Endothelial cell (in vitro differentiated cells): ENCODE measurements at places on chromosomes 4 and X. TPM values are rescaled to one million over a fixed set of nuclear protein-coding genes. Genes with fewer than 3 reads are reported as not detected.
A peak's percentile ranks its signal among the peaks of the same experiment; 100 is the strongest.

GRCh38 chr4:173212379-173212778, 43.8 kb downstream of the GALNT7 start:
- peaks cover 4% of the 10 kb centered on the region for H3K36me3 ChIP-seq
- no peak overlapping the region for H3K4me3 ChIP-seq
- DNase-seq: no peak
- peaks cover 29% of the 10 kb centered on the region for H3K4me1 ChIP-seq

GRCh38 chr4:164402554-164402953, 351.4 kb upstream of the SMIM31 start:
- DNase-seq: no peak
- H3K27me3 ChIP-seq: no peaks in the 10 kb centered on the region
- H3K4me1 ChIP-seq: no peaks in the 10 kb centered on the region
- H3K36me3 ChIP-seq: no peaks in the 10 kb centered on the region
- no peak overlapping the region for H3K27ac ChIP-seq

GRCh38 chr4:2835978-2836377, 7.7 kb upstream of the ADD1 start:
- no peak overlapping the region for H3K27ac ChIP-seq
- peaks cover 5% of the 10 kb centered on the region for H3K4me1 ChIP-seq
- no peak overlapping the region for H3K4me3 ChIP-seq
- no peak for DNase-seq
- peaks cover 31% of the 10 kb centered on the region for H3K36me3 ChIP-seq

DNA sequence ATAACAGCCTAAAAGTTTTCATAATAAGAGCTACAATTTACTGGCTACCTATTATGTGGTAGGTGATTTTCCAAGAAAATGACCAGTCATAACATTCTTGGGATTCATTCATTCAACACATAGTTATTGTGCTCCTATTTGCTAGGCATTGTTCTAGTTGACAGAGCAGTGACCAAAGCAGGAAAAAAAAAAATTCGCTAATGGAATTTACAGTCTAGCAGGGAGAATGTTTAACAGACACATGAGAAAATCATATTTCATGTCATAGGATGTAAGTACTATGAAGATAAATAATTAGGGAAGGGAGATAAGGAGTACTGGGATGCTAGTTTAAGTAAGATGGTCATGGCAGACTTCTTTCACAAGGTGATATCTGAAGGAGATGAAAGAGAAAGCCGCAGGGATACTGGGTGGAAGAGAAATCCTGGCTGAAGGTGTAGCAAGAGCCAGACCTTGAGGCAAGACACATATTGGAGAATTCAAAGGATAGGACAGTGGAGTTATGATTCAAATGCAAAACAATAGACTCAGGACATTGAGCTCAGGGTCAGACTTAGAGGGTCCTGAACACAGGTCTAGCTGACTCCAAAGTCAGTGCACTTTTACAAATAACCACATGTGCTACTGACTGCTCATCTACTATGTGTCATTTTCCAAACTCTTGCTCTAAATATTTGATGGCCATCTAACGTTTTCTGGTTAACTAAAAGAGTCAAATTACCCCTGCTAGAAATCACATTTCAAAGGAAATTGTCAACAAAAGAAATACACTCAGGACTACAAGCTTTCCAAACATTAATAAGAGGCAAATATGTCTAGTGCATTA, 20.4 kb downstream of the SPCS3 start:
- DNase-seq: no peak
- H3K27me3 ChIP-seq: peaks cover 3% of the 10 kb centered on the region
- no peak overlapping the region for H3K4me3 ChIP-seq
- peaks cover 19% of the 10 kb centered on the region for H3K36me3 ChIP-seq
- H3K27ac ChIP-seq: peak overlapping the region; percentile 57

- H3K36me3 ChIP-seq: no peaks in the 10 kb centered on the region
- H3K27me3 ChIP-seq: peaks cover 2% of the 10 kb centered on the region
- no peak overlapping the region for H3K27ac ChIP-seq
- no peak for DNase-seq
Measured at GRCh38 chr4:139142087-139142486, 34.9 kb downstream of the ELF2 start.

DNA sequence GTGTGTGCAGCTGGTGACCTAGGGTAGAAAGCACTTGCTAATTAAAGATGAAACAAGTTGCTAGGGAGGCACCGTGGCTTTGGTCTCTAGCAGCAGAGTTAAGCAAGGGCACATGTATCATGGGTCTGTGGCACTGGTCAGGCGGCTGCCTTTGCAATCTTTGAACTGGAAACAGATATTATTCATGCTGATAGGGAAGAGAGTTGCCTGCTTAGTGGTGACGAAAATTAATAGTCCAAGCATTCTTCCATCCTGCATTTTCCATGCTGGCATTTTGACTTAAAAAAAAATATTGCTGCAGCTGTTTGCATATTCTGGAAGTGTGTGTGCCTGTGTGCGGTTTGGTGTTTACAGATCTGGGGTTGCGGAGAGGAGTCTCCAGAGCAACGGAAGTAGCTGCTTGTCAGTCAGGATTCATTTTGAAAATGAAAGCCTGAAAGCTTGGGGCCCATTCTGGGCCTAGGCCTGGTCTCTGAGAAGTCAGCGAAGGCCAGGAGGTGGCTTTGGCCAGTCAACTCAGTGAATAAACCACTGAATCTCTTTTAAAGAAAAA, 2.3 kb upstream of the SOWAHD start:
- no peaks in the 10 kb centered on the region for H3K36me3 ChIP-seq
- H3K27ac ChIP-seq: no peak overlapping the region
- H3K27me3 ChIP-seq: peaks cover 1% of the 10 kb centered on the region

GRCh38 chr4:16807355-16807754, 91.1 kb downstream of the LDB2 start:
- no peaks in the 10 kb centered on the region for H3K27me3 ChIP-seq
- no peak for DNase-seq
- peaks cover 47% of the 10 kb centered on the region for H3K36me3 ChIP-seq

GRCh38 chr4:183448436-183448835, 4.0 kb downstream of the CDKN2AIP start:
- H3K27ac ChIP-seq: peak overlapping the region; percentile 39
- no peak overlapping the region for H3K4me3 ChIP-seq
- peaks cover 26% of the 10 kb centered on the region for H3K36me3 ChIP-seq
- H3K27me3 ChIP-seq: peaks cover 7% of the 10 kb centered on the region
- no peak for DNase-seq
- peaks cover 30% of the 10 kb centered on the region for H3K4me1 ChIP-seq

DNA sequence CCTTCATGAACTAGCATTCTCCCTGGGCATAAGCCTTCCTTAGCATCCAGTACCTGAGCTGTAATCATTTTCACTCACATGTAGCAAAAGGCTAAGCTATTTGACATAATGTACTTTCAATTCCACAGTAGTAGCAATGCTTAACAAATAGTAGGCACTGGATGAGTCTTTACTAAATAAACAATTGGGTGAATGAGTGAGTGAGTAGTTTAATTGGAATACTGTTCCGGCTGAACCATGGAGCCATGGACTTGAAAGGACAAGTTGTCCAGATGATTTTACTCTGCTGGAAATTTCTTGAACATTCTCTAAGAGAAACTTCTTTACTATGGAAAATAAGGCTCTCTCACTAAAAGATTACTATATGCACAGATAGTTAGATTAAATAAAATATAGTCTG, 159.3 kb downstream of the FAM47B start:
- no peaks in the 10 kb centered on the region for H3K27me3 ChIP-seq
- H3K4me3 ChIP-seq: no peak overlapping the region
- no peaks in the 10 kb centered on the region for H3K36me3 ChIP-seq
- H3K27ac ChIP-seq: no peak overlapping the region
- DNase-seq: no peak

GRCh38 chr4:173943547-173943946, 339.9 kb downstream of the FBXO8 start:
- no peak overlapping the region for H3K27ac ChIP-seq
- H3K4me1 ChIP-seq: no peaks in the 10 kb centered on the region
- no peak for DNase-seq
- no peaks in the 10 kb centered on the region for H3K27me3 ChIP-seq

- no peaks in the 10 kb centered on the region for H3K4me1 ChIP-seq
- H3K36me3 ChIP-seq: no peaks in the 10 kb centered on the region
- H3K27ac ChIP-seq: no peak overlapping the region
- no peak overlapping the region for H3K4me3 ChIP-seq
- no peak for DNase-seq
Measured at GRCh38 chr4:160316036-160316435, 1213.2 kb downstream of the RAPGEF2 start.

DNA sequence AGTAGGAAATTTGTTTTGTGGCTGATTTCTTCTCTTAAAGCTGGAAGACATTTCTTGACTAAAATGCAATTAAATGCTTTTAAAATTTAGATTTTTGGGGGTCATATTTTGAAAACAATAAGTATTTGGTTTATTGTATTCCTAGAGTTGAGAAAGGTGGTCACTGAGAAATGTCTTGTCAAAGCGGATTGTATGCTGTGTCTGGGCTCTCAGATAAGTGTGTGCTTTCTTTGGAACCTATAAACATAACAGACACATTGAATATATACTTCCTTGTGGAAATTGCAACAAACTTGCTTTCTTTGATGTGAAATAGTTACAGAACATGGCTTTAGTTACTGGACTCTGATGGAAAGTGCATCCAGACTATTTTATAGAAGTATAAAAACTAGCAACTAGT, 75.4 kb downstream of the AFF1 start:
- peak overlapping the region; percentile 95 for H3K27ac ChIP-seq
- H3K27me3 ChIP-seq: peaks cover 10% of the 10 kb centered on the region
- H3K4me3 ChIP-seq: peak overlapping the region; percentile 90
- H3K36me3 ChIP-seq: peaks cover 12% of the 10 kb centered on the region
- DNase-seq: no peak

- DNase-seq: no peak
- H3K4me3 ChIP-seq: no peak overlapping the region
- no peaks in the 10 kb centered on the region for H3K27me3 ChIP-seq
Measured at GRCh38 chr4:146330392-146330791, 116.1 kb downstream of the REELD1 start.

DNA sequence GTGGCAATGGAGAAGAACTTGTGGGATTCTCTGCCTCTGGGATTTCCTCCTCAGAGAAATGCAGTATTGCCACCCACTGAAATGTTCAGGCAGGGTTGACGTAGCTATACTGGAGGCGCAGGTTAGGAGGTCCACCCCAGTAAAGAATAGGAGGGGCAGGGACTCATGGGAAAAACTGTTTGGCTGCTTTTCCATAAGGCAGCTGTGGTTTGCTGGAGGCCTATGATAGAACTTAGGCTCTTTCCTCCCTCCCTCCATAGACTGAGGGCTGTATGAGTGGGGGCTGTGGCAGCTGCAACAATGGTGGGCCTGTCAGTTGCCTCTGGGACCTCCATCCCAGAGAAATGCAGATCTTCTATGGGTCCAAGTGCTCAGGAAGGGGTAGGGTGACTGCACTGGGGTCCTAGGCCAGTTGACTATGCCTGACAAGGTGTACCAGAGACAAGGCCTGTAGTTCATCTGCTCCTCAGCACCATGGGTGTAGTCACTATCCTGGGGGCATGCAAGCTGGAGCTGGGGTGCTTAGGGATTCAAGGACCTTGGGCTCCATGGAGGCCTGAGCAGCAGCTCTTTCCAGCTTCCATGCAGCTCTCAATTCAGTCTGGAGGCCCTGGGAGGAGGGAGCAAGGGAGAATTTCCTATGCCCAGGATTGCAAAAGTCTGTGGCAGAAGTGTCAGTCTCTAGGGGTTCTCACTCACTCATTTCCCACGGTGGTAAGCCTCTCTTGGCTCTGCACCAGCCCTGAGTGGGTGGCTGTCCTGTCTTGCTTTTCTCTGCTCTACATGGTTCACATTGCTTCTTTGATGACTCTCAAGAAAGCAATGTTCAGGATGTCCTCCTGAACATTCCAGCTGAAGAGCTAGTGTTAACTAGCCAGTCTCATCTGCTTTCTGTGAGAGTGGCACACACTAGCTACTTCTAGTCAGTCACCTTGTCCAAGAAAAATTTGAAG, 353.0 kb downstream of the IDS start:
- no peak overlapping the region for H3K27ac ChIP-seq
- DNase-seq: no peak
- no peak overlapping the region for H3K4me3 ChIP-seq
- no peaks in the 10 kb centered on the region for H3K27me3 ChIP-seq
- H3K36me3 ChIP-seq: no peaks in the 10 kb centered on the region

GRCh38 chrX:115521741-115522140, 39.2 kb upstream of the PLS3 start:
- H3K27me3 ChIP-seq: no peaks in the 10 kb centered on the region
- no peaks in the 10 kb centered on the region for H3K36me3 ChIP-seq
- DNase-seq: no peak
- no peaks in the 10 kb centered on the region for H3K4me1 ChIP-seq

DNA sequence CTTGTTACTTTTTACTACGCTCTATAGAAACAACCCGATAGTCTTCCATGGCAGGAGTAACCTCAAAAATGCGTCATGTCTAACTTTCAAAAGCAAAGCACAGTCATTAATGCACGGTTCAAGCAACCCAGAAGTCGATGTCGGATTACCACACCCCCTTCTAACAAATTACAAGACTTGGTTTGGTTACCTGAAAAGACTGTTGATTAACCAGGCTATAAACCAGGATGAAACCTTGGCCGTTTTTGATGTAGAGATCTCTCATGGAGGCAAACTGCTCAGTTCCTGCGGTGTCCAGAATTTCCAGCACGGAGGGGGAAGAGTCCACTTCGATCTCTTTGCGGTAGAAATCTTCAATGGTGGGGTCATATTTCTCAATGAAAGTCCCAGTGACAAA, 2.4 kb downstream of the RAP2C start:
- peaks cover 6% of the 10 kb centered on the region for H3K36me3 ChIP-seq
- peaks cover 23% of the 10 kb centered on the region for H3K4me1 ChIP-seq
- H3K4me3 ChIP-seq: peak overlapping the region; percentile 96
- H3K27me3 ChIP-seq: peaks cover 1% of the 10 kb centered on the region
- peak overlapping the region; percentile 91 for H3K27ac ChIP-seq

GRCh38 chr4:156326246-156326645, 372.6 kb upstream of the CTSO start:
- DNase-seq: no peak
- no peaks in the 10 kb centered on the region for H3K36me3 ChIP-seq
- H3K4me3 ChIP-seq: no peak overlapping the region
- no peaks in the 10 kb centered on the region for H3K4me1 ChIP-seq
- H3K27ac ChIP-seq: no peak overlapping the region

DNA sequence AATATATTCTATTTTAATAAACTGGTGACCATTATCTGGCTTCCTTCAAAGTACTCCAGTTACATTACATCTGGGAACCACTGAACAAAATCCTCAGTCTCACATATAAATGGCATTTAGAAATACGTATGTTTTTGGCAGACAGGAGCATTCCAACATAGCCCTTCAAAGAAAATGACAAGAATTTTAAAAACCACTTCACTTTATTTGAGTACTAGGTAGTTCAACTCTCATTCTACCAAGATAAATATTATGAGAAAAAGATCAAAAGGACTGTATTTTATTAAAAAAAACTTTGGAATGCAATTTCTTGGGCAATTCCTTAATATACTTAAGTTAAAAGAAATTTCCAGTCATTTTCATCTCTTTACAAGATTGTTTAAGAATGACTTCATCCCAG, 17.6 kb downstream of the TNIP3 start:
- no peaks in the 10 kb centered on the region for H3K36me3 ChIP-seq
- no peaks in the 10 kb centered on the region for H3K4me1 ChIP-seq
- no peaks in the 10 kb centered on the region for H3K27me3 ChIP-seq
- DNase-seq: no peak
- H3K27ac ChIP-seq: no peak overlapping the region

The CTAG1B gene
- not detected for total RNA-seq

The SYAP1 gene
- total RNA-seq: 18.8 TPM

The MAGEB2 gene
- total RNA-seq: not detected

The PNMA5 gene
- total RNA-seq: not detected

The GPR143 gene
- total RNA-seq: 16.8 TPM

The MAGEA10 gene
- not detected for total RNA-seq

The LGI2 gene
- 0.18 TPM for total RNA-seq

The LRCH2 gene
- 3.7 TPM for total RNA-seq

The ARMCX4 gene
- 17.9 TPM for total RNA-seq

The TBX22 gene
- total RNA-seq: 0.36 TPM
